ENCODE measurements at places on chromosomes 4 and X. TPM values are rescaled to one million over a fixed set of nuclear protein-coding genes. Genes with fewer than 3 reads are reported as not detected.

DNA sequence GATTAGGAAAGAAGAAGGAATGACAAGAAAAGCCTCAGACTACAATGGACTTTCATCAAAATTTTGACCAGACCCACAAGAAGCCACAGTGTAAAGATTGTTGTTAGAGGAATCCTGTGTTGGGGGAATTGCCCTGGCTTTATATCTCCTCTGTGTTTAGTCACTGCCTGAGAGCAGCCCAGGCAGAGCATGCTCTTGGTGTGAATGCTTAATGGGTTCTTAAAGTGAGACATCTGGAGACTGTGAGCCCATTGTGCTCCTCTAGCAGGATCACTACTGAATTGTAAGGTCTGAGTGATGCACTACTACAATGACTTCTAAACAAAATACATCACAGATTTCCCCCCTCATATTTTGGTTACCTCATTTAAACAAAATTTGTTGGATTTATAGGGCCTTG lies 1860.5 kb upstream of the ADGRL3 start:
- no peak for DNase-seq

DNA sequence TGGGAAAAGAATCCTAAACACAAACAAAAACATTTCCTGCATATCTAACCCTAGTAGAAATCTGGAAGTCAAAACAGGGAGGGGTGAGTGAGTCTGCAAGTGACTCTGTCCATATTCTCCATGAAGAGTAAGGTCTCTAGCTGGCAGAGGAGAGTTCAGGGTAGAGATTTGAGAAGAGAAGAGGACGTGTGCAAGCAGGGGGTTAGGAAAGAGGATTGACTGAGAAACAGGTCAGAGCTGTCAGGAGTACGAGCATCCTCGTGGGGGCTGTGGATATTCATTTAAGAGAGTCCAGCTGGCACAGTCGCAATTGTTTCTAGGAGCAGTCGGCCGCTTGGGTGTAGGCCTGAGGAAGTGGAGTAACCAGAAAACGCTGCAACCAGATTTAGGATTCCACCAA lies 27.9 kb downstream of the PROM1 start:
- no peak for DNase-seq

GRCh38 chr4:33941854-33942253 lies 2302.5 kb downstream of the ARAP2 start:
- no peak for DNase-seq

- DNase-seq: no peak
Measured at GRCh38 chr4:61011051-61011450, 189.1 kb upstream of the ADGRL3 start.

DNA sequence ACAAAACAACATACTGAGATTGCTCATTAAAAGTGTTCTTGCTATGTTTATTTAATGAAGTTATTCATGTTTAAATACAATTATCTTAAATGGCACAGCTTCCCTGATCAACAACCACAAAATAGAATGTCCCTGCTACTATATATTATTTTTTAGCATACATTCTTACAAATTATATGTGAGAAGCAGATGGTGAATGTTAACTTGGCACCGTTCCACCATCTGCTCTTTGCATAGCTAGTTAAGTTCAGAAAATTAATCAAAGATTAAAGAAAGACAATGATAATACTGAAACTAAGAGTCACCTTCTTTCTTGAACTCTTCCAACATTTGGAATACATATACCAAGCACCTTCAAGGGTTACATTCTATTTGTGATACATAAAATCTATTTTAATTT lies 94.2 kb downstream of the PPP3CA start:
- DNase-seq: peak; percentile 19

GRCh38 chr4:110975338-110975737 lies 352.5 kb upstream of the PITX2 start:
- no peak for DNase-seq

DNA sequence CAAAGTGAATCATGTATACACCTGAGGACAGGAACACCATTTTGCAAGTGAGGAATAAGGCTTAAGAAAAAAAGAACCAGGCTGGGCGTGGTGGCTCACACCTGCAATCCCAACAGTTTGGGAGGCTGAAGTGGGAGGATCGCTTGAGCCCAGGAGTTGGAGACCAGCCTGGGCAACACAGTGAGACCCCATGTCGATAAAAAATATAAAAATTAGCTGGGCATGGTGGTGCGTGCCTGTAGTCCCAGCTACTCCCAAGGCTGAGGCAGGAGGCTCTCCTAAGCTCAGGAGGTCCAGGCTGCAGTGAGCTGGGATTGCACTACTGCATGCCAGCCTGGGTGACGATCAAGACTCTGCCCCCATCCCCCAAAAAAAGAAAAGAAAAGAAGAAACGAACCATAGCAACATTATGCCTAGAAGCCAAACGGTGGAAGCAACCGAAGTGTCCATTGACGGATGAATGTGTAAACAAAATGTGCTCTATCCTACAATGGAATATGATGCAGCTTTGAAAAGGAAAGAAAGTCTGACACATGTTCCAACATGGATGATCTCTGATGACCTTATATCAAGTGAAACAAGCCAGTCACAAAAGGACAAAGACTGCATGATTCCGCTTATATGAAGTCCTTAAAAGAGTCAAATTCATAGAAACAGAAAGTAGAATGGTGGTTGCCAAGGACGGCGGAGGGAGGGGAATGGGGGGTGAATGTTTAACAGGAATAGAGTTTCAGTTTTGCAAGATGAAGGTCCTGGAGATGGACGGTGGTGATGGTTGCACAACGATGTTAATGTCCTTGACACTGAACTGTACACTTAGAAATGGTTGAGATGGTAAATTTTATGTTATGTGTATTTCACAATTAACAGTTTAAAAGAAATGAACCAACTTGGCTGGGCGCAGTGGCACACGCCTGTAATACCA lies 8.6 kb upstream of the KIAA0232 start:
- DNase-seq: no peak

GPRIN3 gene
- total RNA-seq: 14.1 TPM

P2RY4 gene
- total RNA-seq: not detected

PGK1 gene
- total RNA-seq: 270 TPM

CTBP1 gene
- total RNA-seq: 167 TPM

CAPN6 gene
- 3.8 TPM for total RNA-seq

TMEM154 gene
- 21.9 TPM for total RNA-seq

BBS12 gene
- 3.4 TPM for total RNA-seq

TIGD2 gene
- total RNA-seq: 5.4 TPM
